ENCODE measurements at places on chromosomes 3 and 15.

DNA sequence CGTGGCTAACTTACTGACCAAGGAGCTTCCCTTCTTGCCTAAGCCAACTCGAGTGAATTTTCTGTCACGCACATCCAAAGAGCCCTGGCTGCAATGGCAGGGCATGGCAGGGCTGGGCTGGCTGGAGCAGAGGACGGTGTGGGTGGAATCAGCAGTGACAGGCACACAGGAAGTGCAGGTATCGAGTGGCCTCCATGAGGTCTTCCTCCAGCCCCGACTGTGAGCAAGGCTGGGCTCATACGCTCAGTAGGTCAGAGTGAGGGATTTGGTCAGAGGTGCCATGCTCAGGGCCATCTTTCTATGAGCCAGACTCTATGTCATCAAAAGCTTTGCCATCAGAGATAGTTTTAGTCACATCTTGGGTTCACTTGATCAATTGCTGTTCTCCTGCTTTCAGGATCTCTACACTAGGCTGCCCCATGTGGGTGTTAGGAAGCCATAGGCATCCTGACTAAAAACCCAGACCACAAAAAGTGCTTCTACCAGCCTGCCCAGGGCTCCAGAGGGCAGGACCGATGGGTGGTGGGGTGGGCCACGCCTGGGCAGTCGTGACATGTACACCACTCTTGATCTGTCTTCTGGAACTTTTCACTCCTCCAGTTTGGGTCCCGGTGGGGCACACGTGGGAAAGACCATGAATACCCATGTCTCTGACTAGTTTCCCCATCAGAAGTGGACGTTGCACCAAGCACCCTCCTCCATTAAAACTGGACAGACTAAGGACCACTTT, 22.6 kb upstream of the COMMD4 start:
- DNase-seq: no peak

DNA sequence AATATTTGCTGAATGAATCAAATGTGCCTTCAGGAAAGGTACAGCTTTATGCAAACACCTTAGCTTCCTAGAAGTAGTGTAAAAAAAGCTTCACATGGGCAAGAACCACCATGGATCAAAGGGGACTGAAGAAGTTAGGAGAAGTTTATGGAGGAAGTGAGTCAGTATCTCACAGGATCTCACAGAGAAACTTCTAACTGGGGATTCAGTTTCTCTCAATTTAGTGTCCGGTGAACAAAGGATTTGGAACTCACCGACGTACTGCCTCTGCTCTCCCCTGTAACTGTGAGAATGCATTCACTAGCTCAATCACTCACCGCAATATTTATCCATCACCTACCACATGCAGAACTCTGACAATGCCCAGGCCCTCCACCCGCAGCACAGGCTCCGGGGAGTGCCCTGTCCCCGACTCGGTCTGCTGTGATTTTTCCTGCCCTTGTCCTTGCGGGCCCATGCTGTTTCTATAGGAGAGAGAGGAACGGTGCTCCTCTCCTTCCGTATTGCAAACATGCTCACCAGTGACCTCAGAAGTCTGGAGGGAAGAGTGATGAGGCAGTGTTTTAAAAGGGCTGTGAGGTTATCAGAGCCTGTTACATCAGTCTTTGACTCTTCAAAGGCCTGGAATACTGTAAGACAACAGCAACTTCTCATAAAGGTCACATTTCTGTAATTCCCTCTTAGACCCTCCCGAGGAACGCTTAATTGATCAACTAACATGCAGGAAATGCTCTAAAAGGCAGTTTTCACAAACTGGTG, 222.5 kb upstream of the ICE2 start:
- no peak for DNase-seq

DNA sequence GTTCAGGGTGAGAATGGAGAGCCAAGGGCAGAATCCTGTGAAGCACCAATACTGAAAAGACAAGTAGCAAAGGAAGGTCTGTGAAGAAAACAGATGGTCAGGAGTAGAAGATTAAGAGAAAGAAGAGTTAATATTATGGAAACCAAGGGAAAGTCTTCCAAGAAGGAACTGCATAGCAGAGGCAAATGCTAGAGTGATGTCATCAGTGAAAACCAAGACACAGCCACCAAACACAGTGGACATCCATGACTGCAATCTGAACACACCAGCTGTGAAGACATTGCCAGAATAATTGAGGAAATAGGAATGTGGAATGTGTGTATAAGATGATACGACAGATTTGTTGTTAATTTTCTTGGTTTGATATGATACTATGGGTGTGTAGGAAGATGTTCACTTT, 26.8 kb upstream of the ZBTB38 start:
- no peak for DNase-seq

- DNase-seq: peak; percentile 6
Measured at GRCh38 chr3:33385423-33385822, 54.8 kb downstream of the UBP1 start.

GRCh38 chr15:73918784-73919183, 7.5 kb upstream of the LOXL1 start:
- no peak for DNase-seq

DNA sequence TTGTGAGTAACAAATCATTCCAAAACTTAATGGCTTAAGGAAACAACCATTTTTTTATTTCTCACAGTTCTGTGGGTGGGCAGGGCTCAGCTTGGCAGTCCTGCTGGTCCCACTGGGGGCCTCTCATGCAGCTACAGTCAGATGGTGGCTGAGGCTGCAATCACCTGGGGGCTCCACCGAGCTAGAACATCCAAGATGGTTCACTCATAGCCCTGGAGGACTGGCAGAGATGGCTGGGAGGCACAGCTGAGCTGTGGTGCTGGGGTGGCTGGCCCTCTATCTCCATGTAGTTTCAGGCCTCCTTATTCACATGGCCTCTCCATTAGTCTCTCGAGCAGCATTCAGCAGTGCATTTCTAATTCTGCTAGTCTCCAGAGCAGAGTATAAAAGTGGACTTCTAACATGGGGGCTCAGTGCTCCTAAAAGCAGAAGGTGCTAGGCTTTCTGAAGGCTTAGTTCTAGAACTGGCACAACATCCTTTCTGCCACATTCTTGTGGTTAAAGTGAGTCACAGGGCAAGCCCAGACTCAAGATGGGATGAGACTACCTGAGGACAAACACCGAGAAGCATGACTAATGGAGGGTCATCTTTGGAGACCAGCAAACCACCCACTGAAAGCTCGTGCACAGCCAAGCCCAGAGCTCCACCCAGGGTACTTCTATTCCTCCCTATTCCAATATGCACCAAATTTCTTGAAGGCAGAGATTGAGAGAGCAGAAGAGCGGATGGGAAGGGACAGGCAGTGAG, 6.3 kb downstream of the CAV3 start:
- DNase-seq: no peak

GRCh38 chr15:90620379-90621067, 90.8 kb downstream of the CRTC3 start:
- DNase-seq: peak; percentile 19
